ENCODE measurements at places on chromosomes 6 and 20.

GRCh38 chr6:148736774-148737412 is 9.9 kb upstream of the UST start:
- no peak for DNase-seq

GRCh38 chr6:159692303-159693127 is 526 bp downstream of the SOD2 start:
- peak; percentile 44 for DNase-seq

DNA sequence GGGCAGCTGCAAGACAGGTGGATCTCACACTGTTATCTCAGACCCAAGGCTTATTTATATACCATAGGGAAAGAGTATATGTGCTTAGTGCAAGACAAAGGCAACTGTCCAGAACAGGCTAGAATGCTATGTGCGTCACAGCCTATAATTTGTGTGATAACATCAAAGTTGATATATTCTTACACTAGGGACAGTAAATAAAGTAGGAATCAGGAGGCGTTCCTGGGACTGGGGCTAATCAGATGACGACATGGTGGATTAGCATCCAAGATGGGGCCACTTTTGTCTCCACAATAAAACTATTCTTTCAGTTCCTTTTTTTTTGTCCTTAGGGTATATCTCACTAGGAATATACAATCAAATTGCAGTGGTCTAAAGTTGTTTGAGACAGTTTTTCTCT is 54.9 kb upstream of the IER3 start:
- no peak for DNase-seq

- DNase-seq: peak; percentile 90
These were observed 322.2 kb downstream of the PLCB1 start for GRCh38 chr20:8454137-8454712.

DNA sequence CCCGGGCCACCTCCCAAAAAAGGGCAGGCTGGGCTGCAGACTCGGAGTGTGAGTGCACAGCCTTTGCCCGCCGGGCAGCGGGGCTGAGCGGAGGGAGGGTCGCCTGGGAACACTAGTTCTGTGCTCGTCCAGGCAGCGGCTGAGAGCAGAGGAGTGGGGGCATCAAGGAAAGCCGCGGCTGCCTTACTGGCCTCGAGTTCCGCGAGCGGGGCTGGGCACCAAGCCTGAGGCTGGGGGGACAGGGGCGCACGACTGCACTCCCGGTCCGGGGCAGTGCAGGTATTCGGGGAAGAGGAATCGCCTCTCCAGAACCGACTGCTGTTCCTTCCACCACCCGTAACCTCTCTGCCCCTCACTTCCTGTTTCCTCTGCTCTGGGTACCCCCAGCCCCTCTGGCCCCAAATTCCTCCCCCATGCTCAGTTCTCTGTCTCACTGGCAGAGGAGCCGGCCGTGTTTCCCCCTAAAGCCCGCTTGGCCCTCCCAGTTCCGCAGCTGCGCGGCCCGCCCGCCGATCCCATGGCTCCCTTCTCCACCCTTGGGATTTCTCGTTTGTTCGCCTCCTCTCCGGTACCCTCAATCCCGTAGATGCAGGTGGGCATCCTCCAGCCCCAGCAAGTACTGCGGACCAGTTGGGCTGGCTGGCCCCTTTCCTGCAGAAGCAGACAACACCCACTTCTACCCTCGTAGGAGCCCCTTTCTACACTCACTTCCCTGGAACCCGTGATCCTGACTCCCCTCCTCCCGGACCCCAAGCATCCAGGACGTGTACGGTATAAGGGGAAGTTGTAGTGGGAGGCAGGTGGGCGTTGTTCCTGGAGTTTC is 5.1 kb downstream of the RING1 start:
- DNase-seq: peak; percentile 34

Data from EL (cell line).